ENCODE measurements at places on chromosomes 3 and 15.

DNA sequence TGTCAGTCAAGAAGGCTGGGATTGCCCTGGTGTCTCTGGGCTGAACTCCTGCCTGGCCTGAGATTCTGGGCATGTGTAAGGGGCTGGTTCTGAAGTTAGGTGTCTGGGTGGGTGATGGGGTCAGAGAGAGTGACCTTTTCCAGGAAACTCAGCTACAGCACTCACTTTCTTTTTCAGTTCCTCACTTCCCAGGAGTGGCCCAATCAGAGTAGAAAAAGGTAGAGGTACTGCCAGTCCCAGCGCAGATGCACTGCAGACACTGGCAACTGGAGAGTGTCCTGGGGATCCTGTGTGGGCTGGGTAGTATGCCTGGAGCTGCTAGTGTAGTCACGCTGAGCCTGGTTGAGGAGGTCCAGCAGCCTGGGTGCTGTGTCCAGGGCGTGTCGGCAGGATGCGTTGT is 46.5 kb upstream of the APEH start:
- no peak for DNase-seq

GRCh38 chr3:87161851-87162250 is 65.3 kb upstream of the CHMP2B start:
- DNase-seq: no peak

- no peak for DNase-seq
Measured at GRCh38 chr15:63414474-63415120, 33.0 kb upstream of the CA12 start.

GRCh38 chr15:100328796-100329195 is 13.0 kb downstream of the ADAMTS17 start:
- no peak for DNase-seq

- no peak for DNase-seq
Measured at GRCh38 chr3:186974824-186975313, 44.5 kb downstream of the ST6GAL1 start.

DNA sequence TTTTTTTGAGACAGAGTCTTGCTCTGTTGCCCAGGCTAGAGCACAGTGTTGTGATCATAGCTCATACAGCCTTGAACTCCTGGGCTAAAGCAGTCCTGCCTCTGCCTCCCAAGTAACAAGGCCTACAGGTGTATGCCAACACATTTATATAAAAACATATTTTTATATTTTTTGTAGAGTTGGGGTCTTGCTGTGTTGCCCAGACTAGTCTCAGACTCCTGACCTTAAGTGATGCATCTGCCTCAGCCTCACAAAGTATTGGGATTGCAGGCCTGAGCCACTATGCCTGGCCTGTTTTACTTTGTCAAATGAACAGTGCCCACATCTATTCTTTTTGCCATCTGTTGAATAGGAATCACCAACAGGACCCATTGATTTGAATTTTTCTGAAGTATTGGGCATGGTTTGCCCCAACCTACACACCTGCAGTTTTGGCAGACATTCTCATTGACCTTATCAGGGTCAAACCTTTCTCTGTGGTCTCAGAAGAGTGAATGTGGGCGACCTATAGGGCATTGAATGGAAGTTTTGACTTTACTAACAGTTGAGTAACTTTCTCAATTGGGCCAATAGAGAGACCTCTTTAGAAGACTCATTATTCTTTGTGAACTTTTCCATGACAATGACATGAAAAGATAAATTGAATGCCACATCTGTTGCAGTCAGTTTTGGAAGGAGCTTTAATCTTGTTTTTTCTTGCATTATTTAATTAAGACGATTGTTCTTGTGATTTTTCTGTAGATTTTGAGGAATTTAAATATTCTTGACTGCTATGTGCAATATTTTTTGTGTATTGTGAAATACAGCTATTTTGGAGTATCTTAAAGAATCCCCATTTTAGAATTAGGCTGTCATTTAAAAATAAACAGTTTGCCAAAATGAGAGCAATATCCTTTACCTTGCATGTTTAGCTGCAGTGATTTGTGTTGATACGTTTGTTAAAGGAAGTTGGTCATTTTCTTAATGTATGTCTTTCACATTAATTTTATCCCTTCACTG is 2.7 kb downstream of the IREB2 start:
- DNase-seq: no peak

GRCh38 chr15:85761635-85762034 is 33.1 kb downstream of the KLHL25 start:
- no peak for DNase-seq

GRCh38 chr15:33467816-33468163 is 157.0 kb downstream of the RYR3 start:
- no peak for DNase-seq

DNA sequence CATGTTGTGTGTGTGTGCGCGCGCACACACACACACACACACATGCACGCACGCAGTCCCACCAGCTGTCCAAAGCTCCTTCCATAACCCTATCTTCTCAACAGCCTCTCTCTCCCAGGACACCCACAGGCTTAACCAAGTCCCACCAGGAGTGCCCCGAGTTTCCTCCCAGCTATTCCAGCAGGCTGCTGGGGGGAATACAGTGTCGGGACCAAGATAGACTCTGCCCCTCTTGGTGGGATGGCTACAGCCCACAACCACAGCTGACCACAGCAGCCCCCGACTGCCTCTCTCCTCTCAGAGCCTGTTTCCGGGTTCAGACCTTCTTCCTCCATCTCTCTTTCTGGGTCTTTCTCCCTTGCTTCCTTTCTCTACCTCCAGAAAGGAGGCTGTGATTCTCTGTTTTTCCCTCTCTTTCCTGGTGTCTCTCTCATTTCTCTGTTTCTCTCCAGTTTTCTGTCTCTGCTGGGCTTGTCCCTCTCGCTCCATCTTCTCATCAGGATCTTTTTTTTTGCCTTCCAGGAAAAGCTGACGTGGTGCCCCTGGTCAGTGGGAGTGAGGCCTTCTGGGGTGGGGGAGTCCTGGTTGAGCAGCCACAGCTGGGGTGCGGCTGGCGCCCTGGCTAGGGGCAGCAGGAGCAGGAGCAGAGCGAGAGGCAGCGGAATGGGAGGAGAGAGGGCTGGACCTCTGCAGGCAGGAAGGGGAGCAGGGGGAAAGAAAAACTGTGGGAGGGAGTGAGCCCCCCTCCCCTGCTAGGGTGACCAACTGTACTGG is 3.3 kb upstream of the ISLR start:
- DNase-seq: no peak

- DNase-seq: no peak
Measured at GRCh38 chr15:61685534-61685933, 374.7 kb downstream of the VPS13C start.

- DNase-seq: no peak
Measured at GRCh38 chr15:92571824-92572223, 83.8 kb downstream of the FAM174B start.

GRCh38 chr15:35000511-35000910 is 12.4 kb upstream of the ZNF770 start:
- DNase-seq: peak; percentile 28

DNA sequence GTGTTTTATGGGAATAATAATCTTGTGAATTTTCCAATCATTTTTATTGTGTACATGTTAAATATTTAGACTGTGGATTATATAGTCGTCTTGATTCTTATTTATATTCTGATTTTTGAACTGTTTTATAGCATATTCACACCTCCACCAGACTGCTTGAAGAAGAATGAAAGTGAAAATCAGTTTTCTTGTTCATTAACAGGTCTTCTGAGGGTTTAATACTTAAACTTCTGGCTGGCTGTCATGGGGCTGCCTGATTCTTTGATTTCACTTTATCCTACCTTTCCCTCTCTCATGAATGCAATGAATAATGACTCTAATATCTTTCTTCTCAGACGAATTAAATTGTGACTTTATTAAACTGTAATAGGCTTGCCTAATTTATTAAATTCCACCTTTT is 56.2 kb downstream of the ATP2C1 start:
- DNase-seq: no peak

DNA sequence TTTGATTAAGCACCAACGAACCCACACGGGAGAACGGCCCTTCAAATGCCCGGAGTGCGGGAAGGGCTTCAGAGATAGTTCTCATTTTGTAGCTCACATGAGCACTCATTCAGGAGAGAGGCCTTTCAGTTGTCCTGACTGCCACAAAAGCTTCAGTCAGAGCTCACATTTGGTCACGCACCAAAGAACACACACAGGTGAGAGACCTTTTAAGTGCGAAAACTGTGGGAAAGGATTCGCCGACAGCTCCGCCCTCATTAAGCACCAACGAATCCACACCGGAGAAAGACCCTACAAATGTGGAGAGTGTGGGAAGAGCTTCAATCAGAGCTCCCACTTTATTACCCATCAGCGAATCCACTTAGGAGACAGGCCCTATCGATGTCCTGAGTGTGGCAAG is 8.7 kb downstream of the ZNF774 start:
- DNase-seq: no peak

DNA sequence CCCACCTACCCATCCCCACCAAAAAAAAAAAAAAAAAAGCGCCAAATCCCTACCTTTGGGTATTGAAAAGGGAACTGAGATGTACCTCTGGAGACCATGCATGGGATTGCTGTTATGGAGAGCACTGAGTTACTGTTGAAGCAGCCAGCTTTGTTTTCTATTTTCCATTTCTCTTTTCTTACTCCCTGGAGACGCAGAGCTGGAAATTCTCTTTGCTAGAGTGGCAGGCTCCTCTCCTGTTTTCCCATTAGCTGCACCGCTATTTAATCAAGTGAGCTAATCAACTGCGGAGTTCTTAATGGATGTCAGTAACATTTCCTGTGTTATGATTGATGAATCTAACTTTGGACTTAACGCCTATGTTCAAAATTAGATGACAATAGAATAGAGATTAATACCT is 136.1 kb upstream of the LMCD1 start:
- no peak for DNase-seq

DNA sequence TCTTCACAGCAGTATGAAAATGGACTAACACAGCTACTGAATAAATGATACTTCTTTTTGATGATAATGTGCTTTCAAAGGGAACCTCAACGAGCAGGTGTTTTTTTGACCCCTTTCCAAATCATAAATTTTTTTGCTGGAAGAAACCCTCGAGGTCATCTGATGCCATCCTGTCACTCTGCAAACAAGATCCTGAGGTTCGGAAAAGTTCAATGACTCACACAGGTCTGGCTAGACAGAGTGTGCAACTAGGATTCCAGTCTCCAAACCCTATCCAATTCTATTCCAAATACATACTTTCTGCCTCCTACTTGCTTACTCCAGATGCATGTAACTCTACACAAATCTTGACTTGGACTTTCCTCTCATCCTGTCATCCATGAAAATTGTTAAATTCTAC is 124.7 kb downstream of the NEDD4 start:
- DNase-seq: no peak

GRCh38 chr3:28077572-28077971 is 163.8 kb upstream of the CMC1 start:
- DNase-seq: peak; percentile 5

GRCh38 chr15:100671858-100672543 is 69.6 kb downstream of the ASB7 start:
- no peak for DNase-seq

DNA sequence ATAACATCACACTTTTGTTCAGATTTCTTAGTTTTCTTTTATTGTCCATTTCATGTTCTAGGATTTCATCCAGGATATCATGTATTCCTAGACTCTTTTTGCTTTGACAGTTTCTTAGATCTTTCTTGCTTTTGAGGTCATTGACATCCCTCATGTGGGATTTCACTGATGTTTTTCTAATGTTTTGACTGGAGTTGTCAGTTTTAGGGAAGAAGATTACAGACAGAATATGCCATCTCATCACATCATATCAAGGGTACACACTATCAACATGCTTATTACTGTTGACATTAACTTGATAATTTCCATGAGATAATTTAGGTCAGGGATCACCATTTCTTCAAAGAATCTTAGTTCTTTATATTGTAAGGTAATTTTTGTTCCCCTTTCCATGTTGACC is 101.7 kb downstream of the NPAP1 start:
- no peak for DNase-seq

DNA sequence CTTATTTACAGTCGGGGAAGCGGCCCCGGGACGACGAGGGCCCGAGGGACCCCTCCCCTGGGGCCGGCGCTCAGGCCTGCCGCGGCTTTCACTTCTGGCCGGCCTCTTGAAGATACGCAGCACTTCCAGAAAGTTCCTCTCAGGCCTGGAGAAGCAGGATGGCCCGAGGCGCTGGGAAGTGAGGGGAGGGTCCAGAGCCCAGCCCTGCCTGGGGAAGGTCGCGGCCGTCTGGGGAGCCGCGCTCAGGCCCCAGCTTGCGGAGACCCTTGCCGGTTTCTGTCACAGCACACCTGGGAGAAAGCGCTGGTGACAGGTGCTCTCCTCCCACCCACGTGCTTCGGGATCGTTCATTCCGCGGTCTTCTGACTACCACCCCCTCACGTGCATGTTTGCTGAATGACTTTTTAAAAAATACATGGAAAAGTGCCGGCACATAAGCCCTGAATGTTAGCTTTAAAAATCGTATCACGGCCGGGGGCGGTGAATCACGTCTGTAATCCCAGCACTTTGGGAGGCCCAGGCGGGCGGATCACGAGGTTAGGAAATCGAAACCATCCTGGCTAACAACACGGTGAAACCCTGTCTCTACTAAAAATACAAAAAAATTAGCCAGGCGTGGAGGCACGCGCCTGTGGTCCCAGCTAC is 727 bp upstream of the TM2D3 start:
- no peak for DNase-seq
